GM23338 (cell line): ENCODE measurements at places on chromosomes 7 and 10. TPM values are rescaled to one million over a fixed set of nuclear protein-coding genes. Genes with fewer than 3 reads are reported as not detected.

The IQUB gene
- total RNA-seq: 1.1 and 1.6 TPM in 2 replicates

GRCh38 chr7:83270407-83270806 lies 107.7 kb upstream of the PCLO start:
- H3K4me1 ChIP-seq: peaks cover 11% of the 10 kb centered on the region; the same call in 1 of the 2 replicates
- no peak for DNase-seq
- H3K27me3 ChIP-seq: no peaks in the 10 kb centered on the region

The ZMIZ1 gene
- total RNA-seq: 25.9 and 30.9 TPM in 2 replicates

DNA sequence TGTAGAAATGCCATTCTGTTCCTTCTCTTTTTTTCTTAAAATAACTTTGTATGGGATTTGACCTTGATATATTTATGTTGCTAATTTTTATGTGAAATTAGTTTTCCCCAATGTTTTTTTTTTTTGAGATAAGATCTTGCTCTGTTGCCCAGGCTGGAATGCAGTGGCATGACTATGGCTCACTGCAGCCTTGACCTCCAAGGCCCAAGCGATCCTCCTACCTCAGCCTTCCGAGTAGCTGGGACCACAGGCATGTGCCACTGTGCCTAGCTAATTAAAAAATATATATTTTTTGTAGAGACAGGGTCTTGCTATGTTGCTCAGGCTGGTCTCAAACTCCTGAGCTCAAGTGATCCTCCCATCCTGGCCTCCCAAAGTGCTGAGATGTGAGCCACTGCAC lies 16.0 kb downstream of the VPS26A start:
- DNase-seq: no peak
- H3K4me3 ChIP-seq: no peak overlapping the region
- H3K27ac ChIP-seq: no peak overlapping the region
- no peaks in the 10 kb centered on the region; the same call in 1 of the 2 replicates for H3K36me3 ChIP-seq
- no peaks in the 10 kb centered on the region for H3K27me3 ChIP-seq

The NEUROD6 gene
- not detected in 2 replicates for total RNA-seq

The CHN2 gene
- 7.5 and 8.8 TPM in 2 replicates for total RNA-seq

The PTEN gene
- total RNA-seq: 50.0 and 64.0 TPM in 2 replicates

DNA sequence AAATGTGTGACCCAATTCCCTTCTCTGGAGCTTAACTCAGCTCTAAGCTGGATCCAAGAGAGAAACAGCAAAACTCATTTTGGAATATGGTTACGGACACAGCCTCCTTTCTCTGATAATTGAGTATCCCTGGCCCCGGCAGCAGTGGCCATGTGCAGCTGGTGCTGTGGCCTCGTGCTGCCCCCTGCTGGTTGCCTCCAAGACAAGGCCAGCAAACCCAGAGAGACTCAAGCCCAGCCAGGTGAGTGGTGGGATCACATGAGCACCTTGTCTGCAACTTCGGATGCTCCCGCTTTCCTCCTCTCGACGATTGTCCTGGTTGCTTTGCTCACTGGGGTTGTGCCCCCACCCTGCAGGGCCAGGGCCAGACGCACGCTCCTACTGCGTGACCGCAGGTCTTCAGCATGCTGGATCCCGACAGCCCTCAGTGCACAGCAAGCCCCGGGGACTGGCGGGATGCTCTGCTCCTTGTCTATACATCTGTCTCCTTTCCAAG lies 19.4 kb downstream of the SFTPD start:
- 0 out of 2 replicates have a peak overlapping the region, but pooled peaks have one; percentile 38 for H3K4me3 ChIP-seq
- H3K4me1 ChIP-seq: no peaks in the 10 kb centered on the region
- H3K36me3 ChIP-seq: no peaks in the 10 kb centered on the region
- DNase-seq: peak; percentile 93

GRCh38 chr7:145265180-145265579 lies 429.3 kb upstream of the TPK1 start:
- no peak overlapping the region for H3K27ac ChIP-seq
- no peak overlapping the region for H3K4me3 ChIP-seq
- no peaks in the 10 kb centered on the region for H3K4me1 ChIP-seq

DNA sequence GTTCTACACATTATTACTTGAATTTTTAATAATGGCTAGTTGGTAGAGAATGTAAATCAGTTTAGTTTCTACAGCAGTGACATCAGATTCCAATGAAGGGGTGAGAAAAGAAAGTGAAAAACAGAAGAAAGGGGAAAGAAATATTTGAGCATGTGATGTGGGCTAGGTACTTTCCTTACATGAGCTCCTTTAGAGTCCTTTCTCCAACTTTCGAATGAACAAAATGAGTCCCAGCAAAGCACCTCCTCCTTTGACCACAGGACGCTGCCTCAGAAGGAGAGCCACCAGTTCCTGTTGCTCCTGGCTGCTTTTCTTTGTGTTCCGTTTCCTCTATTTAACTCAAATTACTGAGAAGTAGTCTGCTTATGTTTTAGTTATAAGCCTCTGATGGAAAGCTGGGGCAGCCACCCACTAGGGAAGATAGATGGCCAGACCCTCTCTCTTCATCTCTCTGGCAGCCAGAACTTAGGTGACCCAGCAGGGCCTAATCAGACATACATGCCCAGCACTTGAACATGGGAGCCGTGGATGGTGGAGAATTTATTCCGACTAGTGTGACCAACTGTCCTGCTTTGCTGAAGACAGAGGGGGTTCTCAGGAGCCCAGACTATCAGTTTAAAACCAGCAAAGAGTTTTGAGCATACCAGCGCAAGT lies 82.4 kb upstream of the NME8 start:
- no peak for DNase-seq
- no peak overlapping the region for H3K4me3 ChIP-seq
- no peaks in the 10 kb centered on the region for H3K27me3 ChIP-seq
